ENCODE measurements at places on chromosomes 2 and 18.

- DNase-seq = no peak
These were observed 8.6 kb downstream of the SNRNP27 start for GRCh38 chr2:69902213-69902922.

GRCh38 chr18:42921226-42921737 lies 194.2 kb downstream of the RIT2 start:
- DNase-seq = peak; percentile 13

GRCh38 chr2:150474326-150475074 lies 13.0 kb downstream of the RND3 start:
- no peak for DNase-seq

DNA sequence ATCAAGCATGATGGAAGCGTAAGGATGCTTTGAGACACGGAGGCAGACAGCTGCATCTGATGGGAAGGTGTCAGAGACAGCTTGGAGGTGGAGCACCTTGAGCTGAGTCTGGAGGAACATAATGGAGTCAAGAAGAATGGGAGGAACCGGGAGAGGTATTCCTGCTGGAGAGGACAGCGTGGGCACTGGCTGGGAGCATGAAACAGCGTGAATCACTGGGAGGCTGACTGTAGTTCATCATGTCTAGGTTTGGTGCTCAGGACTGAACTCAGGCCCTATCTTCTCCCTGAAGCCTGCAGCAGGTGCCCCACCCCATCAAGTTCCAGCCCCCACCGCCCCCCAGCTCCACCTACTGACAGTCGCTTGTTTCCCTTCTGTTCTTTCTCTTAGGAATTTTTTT lies 98.6 kb downstream of the TMEM17 start:
- no peak for DNase-seq
